ENCODE measurements at places on chromosomes 1 and 21.
A peak's percentile ranks its signal among the peaks of the same experiment; 100 is the strongest.

GRCh38 chr1:10867914-10868598, 71.6 kb upstream of the CASZ1 start:
- no peak for DNase-seq

DNA sequence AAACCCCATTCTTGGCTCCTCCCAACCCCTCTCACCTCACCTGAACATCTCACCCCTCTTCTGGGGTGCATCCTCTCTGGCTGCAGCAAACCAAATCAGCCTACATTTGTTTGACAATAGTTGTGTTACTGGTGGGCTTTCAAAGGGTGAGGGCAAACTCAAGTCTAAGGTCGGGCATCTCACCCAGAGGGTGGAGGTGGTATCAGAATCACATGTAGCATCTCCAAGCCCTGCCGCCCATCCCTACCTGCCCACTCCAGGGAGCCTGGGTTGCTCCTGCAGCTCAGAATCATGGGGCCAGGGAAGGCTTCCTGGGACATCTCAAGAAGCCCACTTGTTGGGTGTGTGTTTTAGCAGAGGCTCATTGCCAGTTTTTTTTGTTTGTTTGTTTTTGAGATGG, 35.8 kb downstream of the PGBD5 start:
- no peak for DNase-seq

- no peak for DNase-seq
Observed at GRCh38 chr1:117370071-117370470, 2.8 kb downstream of the MAN1A2 start.

- DNase-seq, result no peak
Observed at GRCh38 chr1:41101950-41102607, 80.6 kb upstream of the SLFNL1 start.

- DNase-seq, result peak; percentile 48
Observed at GRCh38 chr1:45543581-45544417, 6.8 kb upstream of the AKR1A1 start.

- no peak for DNase-seq
Observed at GRCh38 chr1:179251675-179252074, 22.2 kb upstream of the ABL2 start.

GRCh38 chr1:79448426-79448825, 441.9 kb upstream of the ADGRL4 start:
- DNase-seq, result no peak

- no peak for DNase-seq
Observed at GRCh38 chr1:230861489-230861888, 6.8 kb downstream of the C1orf198 start.

- no peak for DNase-seq
Observed at GRCh38 chr1:58592522-58593134, 15.6 kb upstream of the TACSTD2 start.

DNA sequence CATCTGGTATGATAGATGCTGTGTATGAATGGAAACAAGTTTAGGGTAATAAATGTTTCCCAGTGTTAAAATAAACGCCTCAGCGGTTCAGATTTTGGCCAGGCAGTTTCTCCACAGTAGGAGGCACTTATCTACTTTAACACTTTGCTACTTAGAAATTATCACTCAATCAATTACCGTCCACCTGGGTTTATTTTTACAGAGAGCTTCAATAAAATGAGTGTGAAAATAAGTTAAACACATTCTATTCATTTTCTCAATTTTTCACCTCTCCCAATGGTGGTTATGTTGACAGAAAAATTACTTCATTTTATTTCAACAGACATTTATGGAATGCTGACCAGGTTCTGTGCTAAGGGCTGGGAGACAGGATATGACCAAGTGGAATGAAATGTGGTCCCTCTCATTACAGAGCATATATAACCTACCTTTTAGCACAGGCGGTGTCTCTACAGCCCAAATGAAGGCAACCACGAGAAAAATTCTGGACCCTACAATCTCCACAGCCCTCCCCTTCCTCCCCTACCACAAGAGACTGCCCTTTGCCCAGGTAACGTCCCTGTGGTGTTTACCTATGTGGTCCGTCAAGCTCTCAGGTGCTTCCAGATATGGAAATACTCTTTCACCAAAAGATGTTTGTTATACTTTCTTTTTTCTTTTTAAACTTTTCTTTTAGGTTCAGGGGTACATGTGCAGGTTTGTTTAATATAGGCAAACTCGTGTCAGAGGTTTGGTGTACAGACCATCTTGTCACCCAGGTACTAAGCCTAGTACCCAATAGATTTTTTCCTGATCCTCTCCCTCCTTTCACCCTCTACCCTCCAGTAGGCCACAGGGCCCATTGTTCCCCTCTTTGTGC, 105.5 kb downstream of the HLCS start:
- DNase-seq, result no peak

Data from activated T-cell treated with anti-CD3 and anti-CD28 coated beads for 1 hour (primary cell).